CD4-positive, alpha-beta memory T cell (primary cell): ENCODE measurements at places on chromosomes 5 and 9. TPM values are rescaled to one million over a fixed set of nuclear protein-coding genes. Genes with fewer than 3 reads are reported as not detected.

GRCh38 chr5:111703662-111704061 lies 53.3 kb downstream of the NREP start:
- no peak overlapping the region for H3K4me3 ChIP-seq
- H3K27me3 ChIP-seq = no peaks in the 10 kb centered on the region
- H3K36me3 ChIP-seq = no peaks in the 10 kb centered on the region
- no peak overlapping the region for H3K27ac ChIP-seq
- no peaks in the 10 kb centered on the region for H3K4me1 ChIP-seq
- DNase-seq = no peak

- no peaks in the 10 kb centered on the region for H3K4me1 ChIP-seq
- H3K4me3 ChIP-seq = no peak overlapping the region
- no peaks in the 10 kb centered on the region for H3K36me3 ChIP-seq
- DNase-seq = no peak
- H3K27me3 ChIP-seq = no peaks in the 10 kb centered on the region
Observed at GRCh38 chr5:78698191-78698791, 49.7 kb upstream of the LHFPL2 start.

DNA sequence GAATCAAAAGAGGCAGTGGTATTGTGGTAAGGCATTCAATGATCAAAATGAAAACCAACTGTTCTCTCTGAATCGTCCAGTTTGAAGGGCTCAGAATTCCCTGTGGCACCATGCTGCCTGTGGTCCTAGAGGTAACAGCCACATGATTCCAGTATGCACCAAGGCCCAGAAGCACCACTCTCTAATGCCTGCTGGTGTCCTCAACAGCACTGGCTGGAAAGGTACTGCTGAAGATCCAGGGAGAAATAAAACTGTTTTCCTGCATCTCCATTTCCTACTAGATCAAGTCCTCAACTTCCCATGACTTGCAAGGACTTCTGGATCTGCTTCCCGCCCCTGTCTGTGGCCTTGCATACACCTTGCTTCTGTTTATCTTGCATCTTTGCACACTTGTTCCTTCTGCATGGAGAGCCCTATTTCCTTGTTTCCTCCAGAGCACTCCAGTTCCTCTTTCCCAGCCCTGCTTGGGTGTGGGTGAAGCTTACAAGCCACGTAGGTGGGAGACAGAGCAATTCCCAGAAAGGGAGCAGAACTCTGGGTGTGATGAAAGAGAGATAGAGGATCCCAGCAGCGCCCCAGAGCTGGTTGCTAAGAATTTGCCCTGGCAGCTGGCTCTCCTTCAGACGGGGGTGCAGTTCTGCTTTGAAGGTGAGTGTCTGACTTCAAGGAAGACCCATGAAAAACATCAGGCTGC lies 41.0 kb upstream of the EQTN start:
- DNase-seq = no peak
- H3K27me3 ChIP-seq = no peaks in the 10 kb centered on the region
- H3K36me3 ChIP-seq = no peaks in the 10 kb centered on the region

GRCh38 chr9:95120781-95121370 lies 196.6 kb downstream of the FANCC start:
- no peaks in the 10 kb centered on the region for H3K4me1 ChIP-seq

Gene ZNF300
- 1.2 TPM for total RNA-seq
